ENCODE measurements at places on chromosomes 13 and 19.

GRCh38 chr19:47540748-47541147 is 25.9 kb upstream of the NAPA start:
- DNase-seq = no peak

- no peak for DNase-seq
Observed at GRCh38 chr13:38641164-38641948, 45.5 kb upstream of the FREM2 start.

GRCh38 chr13:24083722-24084421 is 76.6 kb upstream of the SPATA13 start:
- no peak for DNase-seq

- DNase-seq = no peak
Observed at GRCh38 chr19:45955905-45956608, 17.6 kb downstream of the NOVA2 start.

- DNase-seq = no peak
Observed at GRCh38 chr13:108272333-108272732, 2.8 kb downstream of the TNFSF13B start.

DNA sequence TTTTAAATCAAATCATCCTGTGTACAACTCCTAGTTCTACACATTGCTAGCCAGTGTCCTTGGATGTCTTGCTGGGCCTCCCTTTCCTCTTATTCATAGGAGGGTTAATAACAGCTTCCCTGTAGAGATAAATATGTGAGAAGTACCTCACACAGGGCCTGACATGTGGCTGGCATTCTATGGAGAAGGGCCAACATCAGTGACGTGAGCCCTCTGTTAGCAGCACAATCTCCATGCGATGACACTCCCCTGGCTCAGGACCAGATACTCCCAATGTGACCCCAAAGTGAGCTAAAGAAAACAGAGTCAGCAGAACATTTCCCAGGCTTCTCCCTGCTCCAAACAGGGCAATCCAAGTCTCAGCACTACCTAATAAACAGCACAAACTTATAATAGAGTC is 818.4 kb downstream of the DIAPH3 start:
- no peak for DNase-seq

GRCh38 chr13:73556902-73557301 is 498.1 kb downstream of the KLF5 start:
- DNase-seq = no peak

DNA sequence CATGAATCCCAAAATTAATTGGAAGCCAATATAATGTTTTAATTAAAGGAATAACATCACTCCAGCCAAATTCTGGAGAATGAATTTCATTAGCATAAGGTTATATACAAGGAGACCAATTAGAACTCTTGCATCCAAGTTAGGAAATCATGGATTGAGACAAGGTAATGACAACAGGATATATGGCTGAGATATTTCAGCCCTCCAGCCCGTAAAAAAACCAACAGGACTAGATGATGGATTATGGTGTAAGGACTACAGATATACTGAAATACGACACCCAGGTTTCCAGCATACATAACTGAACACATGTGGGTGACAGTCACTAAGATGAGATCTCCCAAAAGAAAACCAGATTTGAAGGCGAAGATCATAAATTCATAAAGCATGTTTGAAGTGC is 56.5 kb downstream of the TSC22D1 start:
- no peak for DNase-seq

DNA sequence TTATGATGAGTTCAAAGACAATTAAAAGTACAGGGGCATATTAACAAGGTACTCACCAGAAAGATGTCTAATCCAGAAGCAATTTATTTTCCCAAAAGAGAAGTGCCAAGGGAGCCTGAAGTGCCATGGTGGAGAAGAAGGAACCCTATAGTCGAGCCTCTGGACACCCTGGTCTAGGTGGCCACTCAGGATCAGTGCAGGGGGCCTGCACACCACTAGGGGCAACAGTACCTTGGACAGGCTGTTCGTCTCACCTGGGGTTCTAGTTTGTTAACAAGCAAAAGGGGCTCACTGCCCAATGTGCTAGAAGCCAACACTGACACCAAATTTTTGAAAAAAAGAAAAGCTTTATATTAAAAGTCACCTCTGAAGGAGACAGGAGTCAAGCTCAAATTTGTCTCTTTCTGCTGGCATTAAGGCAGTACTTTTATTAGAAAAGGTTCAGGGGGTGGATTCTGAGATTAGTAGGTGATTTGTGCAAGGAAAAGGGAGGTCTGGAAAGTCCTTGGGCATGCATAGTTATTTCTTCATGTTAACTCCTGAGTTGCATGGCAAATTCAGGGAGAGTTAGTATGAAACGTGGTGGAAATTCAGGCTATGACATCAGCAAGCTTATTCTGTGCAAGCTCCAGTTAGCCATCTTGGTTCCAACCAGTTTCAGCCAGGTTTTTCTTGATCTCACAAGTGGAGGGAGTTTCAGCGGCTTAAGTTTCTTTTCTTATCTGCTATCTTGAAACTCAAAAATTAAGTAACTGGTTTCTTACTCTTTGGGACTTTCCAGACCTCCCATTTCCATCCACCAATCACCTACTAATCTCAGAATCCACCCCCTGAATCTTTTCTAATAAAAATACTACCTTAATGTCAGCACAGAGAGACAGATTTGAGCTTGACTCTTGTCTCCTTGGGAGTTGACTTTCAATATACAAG is 884 bp upstream of the CBY2 start:
- no peak for DNase-seq

DNA sequence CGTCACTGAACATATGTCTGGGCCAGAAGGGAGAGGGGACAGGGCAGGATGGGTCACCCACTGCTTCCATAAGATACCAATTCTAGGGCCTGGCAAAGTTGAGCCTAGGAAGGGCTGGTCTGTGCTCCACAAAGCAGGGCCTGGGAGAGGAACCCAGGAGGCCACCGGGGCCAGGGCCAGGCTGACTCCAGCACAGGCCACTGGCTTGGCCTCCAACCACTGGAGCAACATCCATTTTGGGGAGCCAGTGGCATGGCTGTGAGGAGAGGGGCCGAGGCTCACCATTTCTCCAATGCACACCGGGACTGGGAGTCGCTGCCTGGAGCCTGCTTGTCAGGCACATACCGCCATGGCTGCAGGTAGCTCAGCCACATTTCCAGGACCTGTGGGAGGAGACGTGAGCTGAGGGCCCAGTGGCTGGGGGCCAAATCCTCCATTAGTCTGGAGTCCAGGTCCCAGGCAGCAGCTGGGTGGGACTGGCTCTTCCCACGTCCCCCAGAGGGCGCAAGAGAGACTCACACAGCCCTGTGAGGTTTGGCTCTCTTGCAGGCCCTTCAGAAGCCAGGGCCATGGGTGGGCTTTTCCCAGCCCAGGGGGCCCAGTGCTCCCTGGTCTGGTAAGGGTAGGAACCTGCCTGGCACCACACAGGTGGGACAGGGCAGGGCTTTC is 27.7 kb downstream of the TUBA3C start:
- no peak for DNase-seq

DNA sequence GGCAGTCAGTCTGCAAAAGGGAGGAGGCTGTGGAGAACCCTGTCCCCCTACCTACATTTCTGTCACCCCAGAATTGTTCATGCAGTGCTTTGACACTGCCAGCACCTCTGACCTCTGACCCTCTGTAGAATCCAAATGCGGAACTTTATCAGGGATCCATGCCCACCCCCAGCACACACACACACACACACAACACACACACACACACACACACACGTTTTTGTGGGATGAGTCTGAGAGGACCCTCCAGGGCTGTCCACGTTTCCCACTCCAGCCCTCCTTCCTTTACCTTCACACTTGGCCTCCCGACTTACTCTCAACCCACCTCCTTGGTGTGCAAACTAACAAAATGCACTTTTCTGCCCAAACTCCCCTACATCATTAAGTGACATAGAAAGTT is 42.3 kb upstream of the TSHZ3 start:
- no peak for DNase-seq

DNA sequence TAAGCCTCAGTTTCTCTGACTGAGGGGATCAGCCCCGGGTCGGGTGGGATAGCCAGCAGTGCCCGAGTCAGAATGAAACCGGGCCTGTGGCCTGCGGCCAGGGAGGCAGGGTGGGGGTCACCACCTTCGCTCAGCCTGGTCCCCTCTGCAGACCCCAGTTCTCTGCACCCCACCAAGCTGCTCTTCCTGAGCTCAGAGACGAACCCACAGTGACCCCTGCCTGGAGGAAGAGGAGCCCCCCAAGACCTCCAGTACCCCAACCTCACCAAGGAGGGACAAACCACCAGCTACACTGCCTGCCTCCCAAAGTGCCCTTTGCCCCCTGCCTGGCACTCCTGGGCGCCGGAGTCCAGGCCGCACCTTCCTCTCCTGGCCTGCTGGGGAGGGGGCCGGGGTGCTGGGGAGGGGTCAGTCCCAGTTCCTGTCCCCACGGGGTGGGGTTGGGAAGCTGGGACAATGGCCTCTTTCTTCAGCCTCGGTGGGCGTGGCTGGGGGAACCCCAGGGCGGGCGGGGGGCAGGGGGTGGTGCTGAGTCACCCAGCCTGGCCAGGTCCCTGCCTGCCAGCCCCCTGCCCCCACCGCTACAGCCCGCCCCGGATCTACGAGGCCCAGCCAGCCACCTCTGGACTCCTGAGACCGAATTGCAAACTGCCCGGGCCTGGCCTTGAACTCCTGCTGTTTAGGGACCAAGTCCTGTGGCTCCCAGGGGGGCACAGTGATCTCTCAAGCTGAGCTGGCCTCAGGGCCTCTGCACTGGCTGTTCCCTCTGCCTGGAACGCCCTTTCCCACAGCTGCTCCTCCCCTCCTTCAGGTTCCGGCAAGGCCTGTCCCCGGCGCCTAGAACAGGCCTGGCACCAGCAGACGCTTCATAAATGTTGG is 14.3 kb downstream of the ZBTB7A start:
- no peak for DNase-seq

DNA sequence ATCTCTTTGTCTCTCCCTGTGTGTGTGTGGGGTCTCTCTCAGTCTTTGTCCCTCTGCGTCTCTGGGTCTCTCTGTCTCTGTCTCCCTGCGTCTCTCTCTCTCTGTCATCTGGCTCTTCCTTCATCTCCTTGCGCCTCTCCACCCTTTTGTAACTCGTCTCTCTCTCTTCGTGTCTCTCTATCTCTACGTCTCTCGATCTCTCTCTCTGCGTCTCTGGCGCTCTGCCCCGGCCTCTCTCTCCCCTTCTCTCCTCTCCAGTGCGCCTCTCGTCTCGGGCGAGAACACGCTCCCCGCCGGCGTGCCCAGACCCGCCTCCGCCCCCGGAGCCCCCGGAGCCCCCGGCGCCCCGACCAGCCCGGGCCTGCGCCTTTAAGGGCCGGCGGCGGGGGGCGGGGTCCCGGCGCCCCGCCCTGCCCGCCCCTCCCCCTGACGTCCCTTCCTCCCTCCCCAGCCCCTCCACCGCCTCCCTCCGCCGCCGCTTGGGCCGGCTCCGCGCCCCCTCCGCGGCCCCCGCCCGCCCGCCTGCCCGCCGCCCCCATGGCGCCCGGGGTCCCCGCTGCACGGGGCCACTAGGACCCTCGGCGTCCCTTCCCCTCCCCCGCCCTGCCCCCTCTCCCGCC is at the start of gene MARK4:
Gene MARK4 (plus strand): TSS at position 440 of the 620 bp plus-strand sequence. CDS start 318 bp downstream, outside the sequence.
- peak; percentile 42 for DNase-seq

- DNase-seq = no peak
Observed at GRCh38 chr13:50873467-50873866, 30.0 kb upstream of the DLEU7 start.

- DNase-seq = no peak
Observed at GRCh38 chr19:55208880-55209692, at the start of gene PTPRH. Gene PTPRH, minus strand, starts transcription at chr19:55209501. Its CDS starts 68 bp downstream, at chr19:55209433.

Measured in activated CD4-positive, alpha-beta T cell treated with anti-CD3 and anti-CD28 coated beads for 1 hour (primary cell).